Kidney glomerular epithelial cell (primary cell): ENCODE measurements at places on chromosomes 5 and 9.
A peak's percentile ranks its signal among the peaks of the same experiment; 100 is the strongest.

- no peak for DNase-seq
Observed at GRCh38 chr5:142222225-142222865, 102.5 kb downstream of the SPRY4 start.

- DNase-seq, result no peak
Observed at GRCh38 chr5:35282810-35283209, 52.5 kb upstream of the PRLR start.

DNA sequence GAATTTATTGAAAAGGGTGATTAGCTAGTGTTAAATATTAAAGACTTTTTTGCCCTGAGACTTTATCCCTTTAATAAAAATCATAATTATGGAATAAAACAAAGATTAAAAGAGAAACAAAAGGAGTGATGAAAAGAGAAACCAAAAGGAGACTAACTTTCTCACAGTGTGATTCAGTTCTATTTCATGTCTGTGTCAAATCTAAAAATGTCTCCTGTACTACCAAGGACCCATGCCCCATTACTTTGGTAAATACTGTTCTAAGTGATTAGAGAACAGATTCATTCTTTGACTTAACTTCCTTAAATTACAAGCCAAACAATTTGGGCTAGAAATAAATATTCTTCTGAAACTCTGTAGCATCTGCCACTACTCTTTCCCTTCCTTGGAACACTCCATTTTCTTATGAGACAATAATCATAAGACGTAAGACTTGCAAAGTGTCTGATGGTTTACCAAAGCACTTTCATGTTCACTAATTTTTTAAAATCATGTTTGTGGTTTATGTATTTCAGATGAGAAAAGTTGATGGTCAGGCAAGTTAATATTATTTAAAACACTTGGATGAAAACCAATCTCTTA, 319.0 kb downstream of the EBF1 start:
- DNase-seq, result no peak

DNA sequence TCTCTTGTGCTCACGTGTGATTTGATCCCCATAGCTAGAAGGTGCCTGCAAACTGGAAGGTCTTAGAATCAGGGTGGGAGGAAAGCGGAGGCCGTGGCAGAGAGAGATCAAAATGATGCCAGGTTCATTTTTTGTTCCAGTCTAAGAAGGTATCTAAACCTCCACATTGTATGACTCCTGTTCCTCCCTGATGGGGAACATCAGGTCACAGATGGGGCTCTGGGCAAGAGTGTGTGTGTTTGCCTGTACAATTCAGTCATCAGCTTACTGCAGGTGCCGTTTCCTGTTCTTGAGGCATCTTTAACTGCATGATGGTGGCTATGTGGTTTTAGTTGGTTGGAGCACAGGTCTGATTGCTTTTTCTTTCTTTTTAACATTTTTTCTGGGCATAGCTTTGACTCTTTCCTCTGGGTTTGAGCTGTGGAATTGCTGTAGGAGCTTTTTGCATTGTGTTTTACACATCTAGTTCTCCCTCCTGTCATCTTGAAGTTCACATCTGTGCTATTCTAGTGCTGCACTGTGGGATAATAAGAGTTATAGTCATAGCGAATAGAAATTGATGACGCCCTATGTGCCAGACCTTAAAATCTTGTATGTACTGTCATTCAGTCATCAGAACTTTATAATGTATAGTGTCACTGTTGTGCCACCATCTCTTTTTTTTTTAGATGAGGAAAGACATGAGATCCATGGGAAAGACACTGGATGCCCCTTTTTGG, 30.8 kb downstream of the ARHGAP26 start:
- DNase-seq, result no peak

- no peak for DNase-seq
Observed at GRCh38 chr5:10315824-10316509, 8.3 kb upstream of the CMBL start.

GRCh38 chr5:14948383-14948782, 76.8 kb upstream of the ANKH start:
- DNase-seq, result no peak

GRCh38 chr5:56075361-56075760, 80.6 kb upstream of the IL6ST start:
- DNase-seq, result no peak

DNA sequence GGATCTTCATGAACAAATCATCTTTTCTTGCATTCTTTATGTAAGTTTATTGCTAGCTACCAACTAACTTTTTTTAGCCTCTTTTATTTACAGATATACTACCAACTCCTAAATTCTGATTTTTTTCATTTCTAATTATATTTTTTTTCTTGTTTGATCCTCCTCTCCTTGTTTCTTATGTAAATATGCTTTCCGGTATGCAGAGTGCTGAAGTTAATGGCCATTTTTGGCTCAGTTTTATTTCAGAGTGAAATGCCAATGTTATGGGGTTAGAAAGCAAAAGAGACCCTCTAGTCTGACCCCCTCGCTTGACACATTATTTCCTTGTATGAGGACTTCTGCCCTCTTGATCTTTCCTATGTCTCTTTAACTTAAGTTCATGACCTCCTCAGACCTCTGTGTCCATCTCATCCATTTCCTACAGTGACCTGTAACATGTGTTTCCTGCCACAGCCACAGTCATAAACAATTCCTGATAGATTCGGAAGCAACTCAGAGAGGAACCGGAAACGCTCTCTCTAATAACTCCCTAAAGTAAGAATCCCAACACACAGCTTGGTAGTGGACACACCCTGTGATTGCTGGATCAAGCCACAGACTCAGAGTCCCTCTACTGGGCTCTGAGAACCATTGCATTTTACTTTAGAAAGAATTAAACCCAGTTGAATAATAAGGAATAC, 42.9 kb upstream of the AFAP1L1 start:
- DNase-seq, result peak; percentile 42
